Naive thymus-derived CD8-positive, alpha-beta T cell (primary cell): ENCODE measurements at places on chromosomes 13 and 19.

- no peak for DNase-seq
Measured at GRCh38 chr13:80742033-80742432, 401.1 kb upstream of the SPRY2 start.

DNA sequence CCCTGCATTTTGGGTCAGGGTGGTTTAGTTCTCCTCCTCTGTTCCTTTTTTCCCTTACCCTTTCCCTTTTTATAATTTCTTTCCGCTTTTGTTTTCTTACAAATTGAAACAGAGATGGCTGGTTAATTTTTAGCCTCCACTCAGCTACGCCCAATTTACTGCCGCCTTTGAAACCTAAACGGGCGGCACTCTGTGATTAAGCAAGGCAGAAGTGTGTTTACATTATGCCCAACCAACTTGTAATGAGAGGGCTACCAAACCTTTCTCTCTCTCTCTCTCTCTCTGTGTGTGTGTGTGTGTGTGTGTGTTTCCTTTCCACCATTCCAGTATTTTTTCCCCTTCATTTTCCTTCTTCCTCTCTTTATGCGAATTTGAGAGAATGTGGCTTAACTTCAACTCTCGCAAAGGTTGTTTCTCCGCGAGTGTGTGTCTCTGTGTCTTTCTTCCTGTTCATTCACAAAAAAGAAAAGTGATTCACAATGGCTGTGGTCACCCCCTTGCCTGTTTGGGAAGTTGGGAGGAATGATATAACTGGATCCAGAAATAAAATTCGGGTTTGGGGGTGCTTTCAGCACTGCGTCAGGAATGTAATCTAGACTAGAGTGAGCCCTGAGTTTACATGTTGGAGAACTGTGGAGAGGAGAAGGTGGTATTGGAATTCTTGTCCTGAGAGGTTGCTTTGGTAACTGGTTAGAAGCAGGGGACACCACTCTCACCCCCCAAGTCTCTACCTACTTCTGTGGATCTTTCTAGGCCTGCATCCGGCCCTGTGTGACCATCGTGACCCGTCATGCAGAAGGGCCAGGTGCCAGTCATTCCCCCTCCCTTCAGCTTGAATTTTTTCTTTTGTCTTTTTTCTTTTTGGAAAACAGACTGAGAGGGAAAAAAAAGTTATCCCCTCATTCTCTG is 31.4 kb downstream of the NFIX start:
- no peak for DNase-seq

GRCh38 chr13:111033172-111034130 is 81.7 kb upstream of the ARHGEF7 start:
- DNase-seq: no peak

DNA sequence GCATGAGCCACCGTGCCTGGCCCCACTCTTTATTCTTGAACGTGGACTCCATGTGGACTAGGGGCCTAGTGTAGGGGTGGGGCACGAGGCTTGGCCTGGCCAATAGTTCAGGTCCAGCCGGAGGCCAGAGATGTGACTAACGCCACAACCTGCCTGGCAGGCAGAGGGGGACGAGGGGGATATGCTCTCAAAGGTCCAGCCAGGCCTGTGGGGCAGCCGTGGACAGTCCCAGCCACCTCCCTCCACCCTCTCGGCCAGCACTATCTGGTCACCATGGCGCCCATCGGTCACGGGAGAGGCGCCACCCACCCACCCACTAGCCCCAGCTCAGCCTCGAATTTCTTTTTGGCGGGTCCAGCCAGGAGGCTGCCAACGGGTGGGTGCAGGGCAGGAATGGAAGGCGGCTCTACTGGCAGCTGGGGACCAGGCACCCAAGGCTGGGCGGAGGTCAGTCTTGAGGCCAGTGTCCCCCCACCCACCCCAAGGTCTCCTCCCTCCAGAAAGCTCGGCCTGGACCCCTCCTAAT is 2.2 kb upstream of the CERS1 start:
- no peak for DNase-seq

DNA sequence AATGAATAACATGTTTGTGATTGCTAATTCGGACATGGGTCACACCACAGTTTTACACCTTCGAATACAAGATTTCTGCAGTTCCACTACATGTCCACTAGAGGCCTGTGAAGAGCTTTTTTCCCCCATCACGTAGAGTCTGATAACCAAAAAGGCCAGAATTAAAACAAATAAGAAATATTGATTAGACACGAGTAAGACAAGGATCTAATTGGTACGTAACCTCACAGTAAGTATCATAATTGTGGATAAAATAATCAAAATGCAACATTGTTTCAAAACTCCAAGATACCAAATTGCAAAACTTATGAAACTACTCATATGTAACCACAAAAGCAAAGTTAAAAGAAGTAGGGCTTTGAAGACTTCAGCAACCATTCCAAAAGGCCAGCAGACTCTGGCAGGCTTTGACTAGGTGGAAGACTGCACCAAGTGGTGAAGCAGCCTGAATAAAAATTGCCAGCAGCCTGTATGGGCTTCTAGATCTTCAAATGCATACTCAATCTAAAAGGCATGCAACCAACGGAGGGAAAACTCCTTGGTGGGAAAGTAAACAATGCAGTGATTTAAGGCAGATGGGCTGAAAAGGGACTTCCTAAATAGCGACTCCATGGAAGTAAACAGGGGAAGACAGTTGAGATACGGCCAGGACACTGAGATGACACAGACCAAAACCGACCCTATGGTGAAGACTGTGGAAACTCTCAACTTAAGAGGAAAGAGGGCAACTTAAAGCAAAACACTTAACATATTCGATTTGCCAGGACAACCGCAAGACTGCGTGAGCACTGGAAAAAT is 56.7 kb downstream of the STARD13 start:
- peak; percentile 49 for DNase-seq

- DNase-seq: no peak
Measured at GRCh38 chr13:34654647-34655046, 287.4 kb upstream of the NBEA start.

DNA sequence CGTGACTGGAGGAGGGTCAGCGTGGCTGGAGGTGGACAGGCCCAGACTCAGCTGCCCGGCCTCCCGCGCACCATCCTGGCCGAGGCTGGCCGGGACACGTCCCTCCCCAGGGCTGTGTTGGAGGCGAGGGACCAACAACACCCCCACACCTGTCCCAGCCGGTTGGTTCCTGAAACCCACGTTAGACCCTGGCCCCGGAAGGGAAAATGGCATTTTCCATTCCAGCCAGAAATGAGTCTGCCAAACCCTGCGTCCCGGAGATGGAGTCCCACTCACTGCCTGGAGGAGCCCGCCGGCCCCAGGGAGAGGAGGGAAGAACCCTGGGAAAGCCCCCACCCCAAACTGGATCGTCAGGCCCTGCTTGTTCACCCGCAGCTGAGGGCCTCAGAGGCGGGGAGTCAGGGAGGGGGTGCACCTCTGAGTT is 4.8 kb upstream of the WDR18 start:
- DNase-seq: no peak

GRCh38 chr13:100588331-100589177 is at the start of gene GGACT:
Gene GGACT (minus strand): TSS chr13:100588789. CDS start chr13:100532591, 56,198 bp downstream.
- peak; percentile 87 for DNase-seq

- DNase-seq: no peak
Measured at GRCh38 chr13:43411741-43412140, 375.0 kb downstream of the ENOX1 start.

- no peak for DNase-seq
Measured at GRCh38 chr13:101473458-101473857, 21.0 kb downstream of the ITGBL1 start.

DNA sequence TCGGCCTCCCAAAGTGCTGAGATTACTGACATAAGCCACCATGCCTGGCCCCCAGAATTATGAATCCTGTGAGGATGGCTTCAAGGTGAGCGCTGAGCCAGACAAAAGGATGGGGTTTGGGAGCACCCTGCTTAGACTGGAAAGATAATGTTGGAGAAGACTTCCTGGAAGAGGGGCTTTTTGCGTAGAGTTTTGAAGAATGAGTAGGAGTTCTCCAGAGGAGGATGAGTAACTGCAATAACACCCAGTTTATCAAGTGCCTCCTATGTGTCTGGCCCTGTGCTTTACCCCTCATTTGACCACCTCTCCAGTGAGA is 641 bp upstream of the GDF15 start:
- DNase-seq: no peak
